ENCODE measurements at places on chromosomes 3 and 15.

- peak; percentile 69 for DNase-seq
Observed at GRCh38 chr3:157335233-157336076, 101.2 kb upstream of the PTX3 start.

DNA sequence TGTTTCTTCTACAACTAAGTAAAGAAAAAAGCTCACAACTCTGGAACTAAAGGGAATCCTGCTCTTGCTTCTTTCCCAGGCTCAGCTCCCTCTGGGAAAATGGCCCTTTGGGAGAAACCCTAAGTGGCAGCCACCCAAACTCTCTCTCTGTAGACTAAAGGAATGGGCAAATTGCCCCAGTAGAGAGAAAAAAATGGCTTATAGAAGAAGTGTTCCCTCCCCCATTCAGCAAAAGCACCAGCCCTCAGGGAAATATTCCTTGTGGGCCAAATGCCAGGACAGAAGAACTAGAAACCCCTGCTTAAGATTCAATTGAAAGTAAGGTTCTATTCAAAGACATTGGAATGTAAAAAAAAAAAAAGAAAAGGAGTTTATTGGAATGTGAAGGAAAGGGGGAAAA is 603.7 kb upstream of the ALCAM start:
- DNase-seq: no peak

GRCh38 chr15:101534376-101534970 is 45.0 kb upstream of the PCSK6 start:
- no peak for DNase-seq

DNA sequence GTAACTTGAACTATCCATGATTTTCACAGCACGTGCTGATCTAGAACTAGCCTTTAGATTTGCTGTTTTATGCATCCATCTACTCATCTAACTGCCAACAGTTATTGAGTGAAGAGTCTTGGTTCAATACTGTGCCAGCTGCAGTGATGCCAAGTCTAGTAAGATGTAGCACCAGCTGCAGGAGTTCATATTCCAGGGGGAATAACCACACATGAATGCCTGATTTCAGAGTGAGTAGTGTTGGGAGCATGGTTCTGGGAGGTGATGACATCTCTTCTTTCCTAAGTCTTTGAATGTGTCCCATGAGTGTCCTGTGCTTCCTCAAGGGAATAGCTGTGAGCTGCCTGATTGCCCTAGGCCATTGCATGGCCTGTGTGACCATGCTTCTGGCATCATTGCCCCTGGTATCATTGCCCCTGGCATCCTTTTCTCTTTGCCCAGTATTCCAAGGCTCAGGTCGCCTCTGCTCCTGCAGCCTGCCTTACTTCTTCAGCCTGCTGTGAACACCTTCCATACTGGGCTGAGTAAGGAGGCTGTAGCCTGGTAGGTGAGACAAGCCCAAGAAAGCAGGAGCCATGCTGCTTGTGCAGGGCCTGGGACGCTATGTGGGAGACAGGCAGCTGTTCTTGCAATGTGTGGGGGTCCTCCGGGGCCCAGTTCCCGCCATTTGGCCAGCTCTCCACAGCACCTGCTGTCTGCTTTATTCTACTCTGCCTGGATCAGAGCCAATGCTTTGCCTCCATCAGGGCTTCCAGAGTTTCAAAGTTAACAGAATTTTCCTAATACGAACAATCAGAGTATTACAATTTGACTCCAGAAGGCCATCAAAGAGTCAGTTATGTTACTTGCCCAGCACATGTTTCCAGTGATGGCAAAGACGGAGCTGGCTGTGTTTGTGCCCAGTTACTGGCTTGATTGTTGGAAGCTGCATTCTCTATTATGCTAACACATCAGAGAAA is 73.2 kb downstream of the CLSTN2 start:
- no peak for DNase-seq

DNA sequence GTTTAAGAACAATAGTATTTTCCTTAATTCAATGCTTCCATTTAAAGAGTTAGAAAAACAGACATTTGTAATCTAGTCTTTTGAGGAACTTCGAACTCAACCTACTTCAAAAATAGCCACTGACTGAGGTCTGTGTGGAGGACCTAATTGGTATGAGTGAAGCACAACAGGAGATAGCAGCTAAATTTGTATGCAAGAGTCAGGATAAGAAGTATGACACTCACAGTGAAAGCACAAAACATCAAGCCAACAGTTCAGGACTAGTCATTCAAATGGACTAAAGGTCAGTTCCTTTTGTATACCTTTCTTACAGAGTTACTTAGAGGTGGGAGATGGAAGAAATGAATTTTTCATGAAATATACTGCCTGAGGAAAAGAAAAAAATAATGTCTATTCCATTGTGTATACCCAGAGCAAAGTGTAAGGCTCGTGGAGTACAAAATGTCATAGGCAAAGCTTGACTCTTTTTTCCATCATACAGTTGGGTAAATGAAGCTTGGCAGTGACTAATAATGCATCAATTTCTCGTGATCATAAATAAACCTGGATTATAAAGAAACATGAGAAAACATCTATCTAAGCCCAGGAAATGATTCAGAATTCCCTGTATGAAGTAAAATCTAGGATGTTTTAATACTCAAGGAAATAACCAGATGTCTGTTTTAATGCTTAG is 1005.2 kb upstream of the CADM2 start:
- peak; percentile 61 for DNase-seq

DNA sequence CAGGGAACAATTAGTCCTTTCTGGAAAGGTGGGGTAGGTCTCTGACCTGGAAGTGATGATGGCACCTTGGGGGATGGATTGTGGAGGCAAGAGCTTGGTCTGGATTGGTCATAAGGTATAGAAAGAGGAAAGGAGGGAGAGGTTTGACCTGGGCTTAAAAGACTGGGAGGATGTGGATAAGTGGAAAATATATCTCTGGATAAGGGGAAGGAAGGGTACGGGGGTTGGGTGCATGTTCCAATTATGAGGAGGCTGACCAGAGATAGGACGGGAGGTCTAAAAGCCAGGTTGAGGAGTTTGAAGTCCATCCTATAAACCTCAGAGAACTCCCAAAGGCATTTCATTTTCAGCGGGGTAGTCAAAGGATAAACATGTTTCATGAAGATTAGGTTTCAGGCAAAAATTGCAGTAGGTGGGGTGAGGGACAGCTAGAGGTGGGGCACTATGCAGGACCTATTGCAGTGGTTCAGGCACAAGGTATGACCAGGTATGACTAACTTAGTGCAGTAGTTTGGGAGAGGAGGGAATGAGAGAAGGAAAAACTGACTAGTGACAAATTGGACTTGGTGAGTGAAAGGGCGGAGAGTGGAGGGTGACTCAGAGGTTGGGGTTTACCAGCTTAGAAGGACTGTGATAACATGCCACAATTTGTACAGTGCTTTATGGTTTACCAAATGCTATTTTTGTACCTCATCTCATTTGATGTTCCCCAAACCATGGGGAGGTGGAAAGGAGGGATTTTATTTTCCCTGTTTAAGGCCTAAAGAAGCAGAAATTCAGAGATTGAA is 10.7 kb downstream of the PDE8A start:
- peak; percentile 36 for DNase-seq

- DNase-seq: no peak
Observed at GRCh38 chr15:41340189-41340695, 7.6 kb downstream of the NUSAP1 start.

DNA sequence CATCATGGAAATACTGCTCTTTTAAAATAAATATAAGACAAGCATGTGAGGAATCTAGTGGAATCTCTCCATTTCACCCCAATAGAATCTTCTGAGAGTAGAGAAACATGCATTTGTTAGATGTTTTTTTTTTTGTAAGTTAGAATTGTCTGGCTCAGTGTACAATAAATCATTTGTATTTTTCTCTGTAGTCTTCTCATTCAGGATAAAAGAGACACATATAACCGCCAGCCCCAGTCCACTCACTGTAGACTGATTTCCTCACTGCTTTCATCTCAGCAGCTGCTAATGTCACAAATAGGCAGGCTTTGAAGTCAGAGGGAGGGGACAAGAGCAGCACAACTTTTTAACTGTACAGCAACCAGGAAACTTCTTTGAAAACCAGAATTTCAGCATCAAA is 140.2 kb upstream of the RBMS3 start:
- no peak for DNase-seq

DNA sequence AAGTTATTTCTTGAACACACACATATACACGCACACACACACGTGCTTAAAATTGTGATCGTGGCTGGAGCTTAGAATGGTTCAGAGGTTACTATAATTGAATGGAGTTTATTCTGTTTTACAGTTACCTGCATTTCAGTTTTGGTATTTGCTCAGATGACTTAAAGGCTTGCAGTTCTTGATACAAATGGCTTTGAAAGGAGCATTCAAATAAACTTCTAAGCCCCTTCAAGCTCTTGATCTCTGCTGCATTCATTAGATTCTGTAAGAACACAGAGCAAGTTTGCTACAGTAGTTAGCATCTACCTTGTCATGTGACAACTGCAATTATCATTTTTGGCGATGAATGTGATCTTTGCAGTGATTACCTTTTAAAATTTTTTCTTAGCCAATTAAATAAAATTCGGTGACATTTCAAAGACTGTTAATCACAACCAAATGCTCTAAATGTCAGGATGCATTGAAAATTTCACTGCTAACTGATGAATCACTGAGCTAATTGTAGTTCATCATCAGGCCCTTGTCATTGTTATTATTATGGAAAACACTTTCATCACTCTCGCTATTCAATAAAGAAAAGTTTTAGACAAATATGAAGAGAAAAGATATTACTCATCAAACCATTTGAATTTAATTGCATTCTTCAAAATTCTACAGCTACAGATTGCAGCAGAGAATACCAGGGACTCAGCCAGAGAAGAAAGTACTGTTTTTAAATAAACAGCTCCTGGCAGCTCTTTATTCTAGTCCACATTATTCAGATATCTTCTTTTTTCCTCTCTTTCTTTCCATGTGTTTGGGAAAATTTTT is 296.1 kb downstream of the LRTM1 start:
- DNase-seq: no peak

DNA sequence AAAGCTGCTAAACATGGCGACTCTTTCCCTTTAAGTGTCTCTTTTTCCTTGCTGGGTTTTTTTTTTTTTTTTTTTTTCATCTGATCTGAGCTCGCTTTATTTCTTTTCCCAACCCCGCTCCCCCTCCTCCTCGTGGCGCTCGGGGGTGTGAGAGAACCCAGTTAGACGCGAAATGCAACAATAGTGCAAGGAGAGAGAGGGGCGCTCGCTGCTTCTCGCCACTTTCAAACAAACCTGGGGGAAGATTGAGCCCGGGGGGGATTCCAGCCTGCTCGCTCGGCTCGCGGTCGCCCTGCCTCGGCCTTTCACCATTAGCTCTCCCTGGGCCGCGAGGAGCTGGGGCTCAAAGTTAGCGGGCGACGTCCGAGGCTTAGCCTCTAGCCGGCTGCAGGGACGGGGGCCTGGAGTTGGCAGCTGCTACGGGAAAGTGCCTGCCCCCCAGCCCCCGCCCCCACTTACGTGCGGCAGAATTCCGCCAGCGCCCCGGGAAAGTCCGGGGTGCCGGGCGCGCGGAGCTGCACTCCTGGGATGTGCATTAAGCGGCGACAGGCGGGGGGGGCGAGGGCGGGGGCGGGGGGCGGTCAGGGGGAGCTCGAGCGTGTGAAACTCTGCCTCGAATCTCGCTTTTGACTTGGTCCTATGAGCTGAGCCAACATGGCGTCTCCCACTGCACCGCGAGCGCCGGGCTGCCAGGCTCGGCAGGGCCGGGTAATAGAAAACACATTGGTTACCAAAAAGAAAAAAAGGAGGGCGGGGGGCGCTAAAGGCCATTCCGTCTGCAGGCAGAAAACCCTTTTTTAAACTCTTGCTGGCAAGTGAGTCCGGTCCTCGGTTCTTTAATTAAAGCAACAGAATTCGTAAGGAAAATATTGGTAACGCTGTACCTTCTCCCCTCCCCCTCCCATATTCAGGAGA is 10.4 kb downstream of the NR2F2 start:
- no peak for DNase-seq

GRCh38 chr3:14510838-14511622 is 29.1 kb downstream of the GRIP2 start:
- no peak for DNase-seq

DNA sequence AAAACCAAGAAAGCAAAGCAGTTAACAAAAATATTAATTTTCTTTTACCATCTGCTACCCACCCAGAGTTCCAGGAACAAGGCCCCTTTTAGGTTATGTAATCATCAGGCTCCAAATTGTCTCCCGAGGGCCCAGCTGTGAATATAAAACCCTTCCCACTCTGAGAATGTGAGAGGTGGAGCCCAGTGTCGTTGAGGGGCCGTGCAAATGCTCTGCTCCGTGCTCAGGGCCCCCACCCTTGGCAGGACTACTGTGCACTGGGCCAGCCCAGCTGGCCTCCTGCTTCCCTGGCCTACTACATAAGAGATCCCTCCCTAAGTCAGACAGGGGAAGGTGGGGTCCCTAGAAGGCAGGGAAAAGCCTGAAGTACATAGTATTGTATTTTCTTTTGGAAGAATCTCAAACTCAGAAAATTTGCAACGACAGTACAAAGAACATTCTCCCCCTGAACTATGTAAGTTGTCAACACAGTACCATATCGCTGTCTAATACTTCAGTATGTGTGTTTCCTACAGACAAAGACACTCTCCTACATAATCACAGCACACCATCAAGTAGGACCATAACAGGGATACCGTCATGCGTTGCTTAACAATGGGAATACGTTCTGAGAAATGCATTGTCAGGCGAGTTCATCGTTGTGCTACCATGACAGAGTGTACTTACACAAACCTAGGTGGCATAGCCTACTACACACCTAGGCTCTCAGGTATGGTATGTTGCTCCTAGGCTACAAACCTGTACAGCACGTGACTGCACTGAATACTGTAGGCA is 4.4 kb upstream of the CLEC3B start:
- DNase-seq: no peak

GRCh38 chr3:137360531-137361201 is 402.9 kb downstream of the IL20RB start:
- DNase-seq: no peak

GRCh38 chr3:171415070-171415469 is 45.1 kb downstream of the TNIK start:
- no peak for DNase-seq

DNA sequence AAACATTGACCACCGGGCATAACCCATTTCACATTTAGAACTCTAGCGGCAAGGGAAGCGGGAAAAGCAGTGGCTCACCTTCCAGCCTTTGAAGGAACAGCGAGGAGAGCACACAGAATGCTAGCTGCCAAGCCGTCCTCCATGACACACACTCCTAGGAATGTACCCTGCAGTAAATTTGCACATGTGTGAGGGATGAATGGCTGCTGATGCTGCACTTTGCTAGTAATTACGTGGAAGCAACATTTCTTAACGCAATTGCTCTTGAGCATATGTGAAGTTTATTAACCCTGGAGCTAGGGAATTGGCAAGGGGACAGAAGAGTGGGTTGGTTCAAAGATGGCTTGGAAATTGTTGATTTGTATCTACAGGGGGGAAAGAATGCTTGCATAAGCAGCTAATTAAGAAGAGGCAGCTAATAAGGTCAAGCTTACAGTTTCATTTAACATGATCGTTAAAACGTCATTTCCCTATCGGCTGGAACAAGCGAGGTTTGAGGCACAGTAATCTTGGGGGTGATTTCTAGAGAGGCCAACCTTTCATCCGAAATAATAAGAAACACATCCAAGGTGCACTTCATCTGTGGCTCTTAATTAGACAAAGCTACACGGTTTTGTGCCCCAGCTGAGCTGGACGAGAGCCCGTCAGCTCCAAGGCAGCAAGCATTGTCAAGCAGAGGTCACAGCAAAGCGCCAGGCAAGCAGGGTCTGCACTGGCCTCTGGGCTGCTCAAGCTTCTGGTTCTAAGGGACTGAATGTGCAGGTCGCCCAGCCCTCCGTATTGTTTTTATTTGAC is 123.4 kb downstream of the CHSY1 start:
- peak; percentile 87 for DNase-seq

GRCh38 chr15:69737916-69738315 is 285.3 kb downstream of the RPLP1 start:
- DNase-seq: no peak
